ENCODE measurements at places on chromosomes 4 and X.

- DNase-seq = no peak
Measured at GRCh38 chr4:112120021-112120420, 25.2 kb upstream of the FAM241A start.

DNA sequence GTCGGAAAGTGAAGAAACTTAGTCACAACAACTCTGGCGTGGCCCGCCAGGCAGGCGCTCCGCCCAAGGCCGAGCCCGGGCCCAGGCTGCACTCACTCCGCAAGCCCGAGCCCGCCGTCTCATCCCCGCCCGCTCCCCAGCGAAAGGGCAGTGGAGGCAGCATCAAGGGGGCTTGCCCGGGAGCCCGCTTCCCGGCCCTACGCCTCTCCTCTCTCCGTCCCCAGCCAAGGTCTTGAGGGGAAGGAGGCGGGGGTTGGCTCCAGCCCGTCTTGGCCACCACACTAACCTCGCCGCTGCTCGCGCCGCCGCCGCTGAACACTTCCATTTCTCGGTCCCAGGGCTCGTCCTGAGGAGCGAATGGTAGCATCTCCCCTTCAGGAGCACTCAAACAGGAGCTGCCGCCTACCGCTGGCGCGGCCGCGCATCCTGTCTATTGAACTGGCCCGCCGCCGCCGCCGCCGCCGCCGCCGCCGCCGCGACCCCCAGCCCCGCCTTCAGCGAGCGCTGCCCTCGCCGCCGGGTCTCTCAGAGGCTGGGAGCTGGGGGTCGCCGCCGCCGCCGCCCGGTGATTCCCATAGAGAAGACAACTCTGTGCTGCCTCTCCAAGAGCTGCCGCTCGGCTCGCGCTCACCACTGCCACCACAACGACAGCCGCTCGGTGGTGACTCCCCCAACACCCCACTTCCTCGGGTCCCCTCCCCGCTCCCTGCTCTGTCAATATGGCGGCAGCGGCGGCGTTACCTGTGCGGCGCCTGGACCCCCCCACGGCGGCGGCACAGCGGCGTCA is at the start of gene RPS6KA6:
TSS of gene RPS6KA6 (minus strand) at position 667 of the 787 bp plus-strand sequence. CDS start at position 367, 300 bp downstream.
- no peak for DNase-seq

DNA sequence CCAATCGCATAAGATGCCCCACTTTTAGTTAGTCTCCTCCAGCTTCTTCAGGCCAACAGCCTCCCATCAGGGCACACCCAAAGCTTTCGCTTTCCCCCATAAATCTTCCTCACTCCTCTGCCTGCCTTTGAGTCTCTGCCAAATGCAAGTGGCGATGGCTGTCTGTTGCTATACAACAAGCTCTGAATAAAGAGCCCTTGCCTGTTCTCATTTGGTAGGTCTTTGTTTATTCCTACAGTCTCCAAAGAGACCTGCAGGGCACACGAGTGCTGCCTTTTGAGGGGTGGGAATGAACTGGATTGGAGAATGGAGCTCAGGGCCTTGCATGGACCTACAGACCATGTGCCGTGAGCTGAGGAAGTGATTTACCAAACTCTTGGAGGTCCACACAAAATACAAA is 52.2 kb upstream of the SOD3 start:
- no peak for DNase-seq

GRCh38 chrX:136616987-136617685 is 30.8 kb upstream of the CD40LG start:
- no peak for DNase-seq

DNA sequence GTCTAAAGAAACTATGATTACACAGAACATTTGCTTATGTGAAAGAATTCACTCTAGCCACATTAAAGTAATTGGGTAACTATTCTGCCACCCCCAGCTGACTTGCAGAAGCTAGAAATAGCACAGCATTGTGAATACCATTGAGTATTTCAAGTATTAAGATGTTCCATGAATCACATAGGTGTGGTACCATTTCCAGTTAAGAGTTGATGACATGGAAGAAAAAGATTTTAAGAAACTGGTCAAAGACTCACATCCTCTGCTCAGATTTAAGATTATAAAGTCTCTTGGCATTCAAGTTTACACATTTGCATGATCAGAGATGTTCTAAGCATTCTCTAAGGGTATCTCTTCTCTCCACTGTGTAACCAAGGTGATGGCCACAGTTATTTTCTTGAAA is 287.5 kb downstream of the CAMK2D start:
- DNase-seq = peak; percentile 13

- no peak for DNase-seq
Measured at GRCh38 chr4:138898282-138898681, 117.3 kb upstream of the NOCT start.

DNA sequence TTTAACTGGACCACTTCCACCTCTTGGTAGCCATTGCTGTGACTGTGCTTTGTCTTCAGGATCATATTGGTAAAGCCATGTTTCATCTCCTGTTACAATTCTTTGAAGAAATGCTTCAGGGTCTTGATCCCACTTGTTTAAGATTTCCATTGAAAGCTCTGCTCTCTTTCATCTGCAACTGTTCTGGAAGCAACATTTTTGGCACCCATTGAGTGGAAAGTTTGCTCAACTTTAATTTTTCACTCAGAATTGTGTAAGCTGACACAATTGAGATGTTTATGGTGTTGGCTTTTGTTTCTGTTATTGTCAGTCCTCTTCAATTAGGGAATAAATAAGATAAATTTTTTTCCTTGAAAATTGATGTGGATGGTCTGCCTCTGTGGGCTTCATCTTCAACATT is 237.4 kb downstream of the MAPK10 start:
- DNase-seq = no peak

DNA sequence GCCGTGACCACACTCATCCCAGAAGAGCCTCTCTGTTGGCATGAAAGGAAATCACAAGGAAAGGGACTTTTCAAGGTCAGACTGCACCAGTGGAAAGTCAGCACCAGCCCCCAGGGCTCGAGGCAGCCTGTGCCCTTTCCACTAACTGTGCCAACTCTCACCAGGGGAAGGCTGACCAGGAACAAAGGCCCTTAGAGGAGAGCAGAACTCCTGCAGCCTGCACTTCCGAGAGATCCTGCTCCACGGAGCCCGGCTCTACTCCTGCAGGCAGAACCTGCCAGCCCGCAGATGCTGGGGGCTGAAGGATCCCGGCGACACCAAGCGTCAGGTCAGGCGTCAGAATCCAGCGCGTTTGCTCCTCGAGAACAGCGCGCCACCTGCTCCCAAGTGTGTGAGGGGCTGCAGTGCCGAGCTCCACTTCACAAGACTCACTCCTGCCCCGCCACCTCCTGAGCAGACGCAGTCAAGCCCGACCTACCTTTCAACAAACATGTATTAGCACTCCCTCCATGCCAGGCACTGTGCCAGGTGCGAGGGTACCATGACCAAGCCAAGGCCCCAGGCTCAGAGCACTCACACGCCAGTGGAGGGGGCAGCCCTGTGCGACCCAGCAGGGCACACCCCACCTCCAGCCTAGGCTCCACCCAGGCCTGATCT is 13.6 kb upstream of the HELT start:
- no peak for DNase-seq

DNA sequence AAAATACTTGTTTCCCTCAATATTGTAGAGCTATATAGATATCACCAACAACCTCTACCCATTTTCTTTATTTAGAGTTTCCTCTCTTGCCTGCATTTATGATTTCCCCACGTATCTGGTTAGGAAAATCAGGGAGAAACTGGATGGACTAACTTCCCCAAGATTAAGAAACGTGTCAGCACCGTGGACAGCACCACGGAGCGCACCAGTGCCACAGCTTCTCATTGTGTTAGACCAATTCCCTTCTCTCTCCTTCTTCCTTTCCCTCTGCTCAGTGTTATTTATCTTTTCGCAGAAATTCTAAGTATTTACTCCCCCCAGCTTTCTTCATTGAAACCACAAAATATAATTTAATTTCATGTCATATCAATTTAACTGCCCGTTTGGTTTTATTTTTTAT is 568.6 kb upstream of the BOD1L1 start:
- no peak for DNase-seq

DNA sequence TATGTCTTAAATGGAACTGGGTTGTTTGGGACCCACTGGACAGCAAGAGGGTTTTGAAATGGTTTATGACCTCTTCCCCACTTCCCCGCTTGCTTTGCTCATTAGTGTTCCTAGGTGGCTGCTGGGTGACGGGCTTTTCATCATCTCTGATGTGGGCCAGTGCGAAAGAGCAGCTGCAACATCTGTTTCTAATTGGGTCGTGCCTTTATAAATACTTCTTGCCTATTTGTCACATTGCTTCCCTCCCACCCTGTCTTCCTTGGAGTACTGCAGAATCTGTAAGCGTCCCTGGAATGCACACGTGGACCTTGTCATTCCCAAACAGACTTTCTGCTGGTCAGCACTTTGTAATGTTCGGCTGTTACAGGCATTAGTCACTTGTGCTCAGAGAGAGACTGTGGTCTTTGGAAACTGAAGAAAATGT is 35.2 kb downstream of the SEPTIN11 start:
- DNase-seq = no peak

DNA sequence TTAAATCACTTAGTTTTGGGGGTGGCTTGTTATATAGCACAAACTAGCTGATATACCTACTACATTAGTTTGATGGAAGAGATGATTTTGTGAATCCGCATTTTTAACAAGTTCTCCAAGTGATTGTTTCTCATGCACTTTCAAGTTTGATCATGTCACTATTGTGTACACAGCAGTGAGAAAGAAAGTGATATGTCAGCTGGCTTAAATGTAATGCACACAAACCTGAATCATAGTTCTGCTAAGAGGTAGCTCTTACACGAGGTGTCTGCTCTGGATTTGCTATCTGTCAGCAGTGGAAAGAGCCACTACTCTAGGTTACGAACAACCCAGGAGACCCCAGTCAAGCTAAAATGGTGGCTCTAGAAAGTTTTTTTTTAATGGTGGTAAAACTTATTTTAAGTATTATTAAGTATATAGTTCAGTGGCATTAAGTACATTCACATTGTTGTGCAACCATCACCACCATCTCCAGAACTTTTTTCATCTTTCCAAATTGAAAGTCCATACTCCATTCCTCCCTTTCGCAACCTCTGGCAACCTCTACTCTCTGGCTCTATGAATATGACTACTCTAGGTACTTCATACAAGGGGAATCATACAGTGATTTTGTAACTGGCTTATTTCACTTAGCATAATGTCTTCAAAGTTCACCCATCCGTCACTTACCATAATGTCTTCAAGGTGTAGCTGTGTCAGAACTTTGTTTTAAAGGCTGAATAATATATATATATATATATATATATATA is 147.3 kb downstream of the HS6ST2 start:
- DNase-seq = no peak

DNA sequence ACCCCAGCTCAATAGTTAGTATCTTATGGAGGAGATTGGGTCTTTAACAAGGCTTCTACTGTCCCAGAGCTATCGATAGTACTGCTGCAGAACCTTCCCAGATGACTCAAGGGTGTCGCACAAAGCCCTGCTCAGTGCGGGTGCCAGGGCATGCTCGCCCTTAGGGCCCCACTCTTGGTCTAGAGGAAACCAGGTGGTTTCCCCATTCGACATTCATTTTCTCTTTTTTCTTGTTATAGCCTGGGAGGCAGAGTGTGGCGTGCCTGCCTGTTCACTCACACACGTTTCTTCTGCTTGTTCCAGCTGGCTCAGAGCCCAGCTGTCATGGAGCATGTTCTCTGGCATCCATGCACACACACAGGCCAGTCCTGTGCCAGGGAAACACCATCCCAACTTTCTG is 144.5 kb downstream of the SMIM20 start:
- peak; percentile 57 for DNase-seq

DNA sequence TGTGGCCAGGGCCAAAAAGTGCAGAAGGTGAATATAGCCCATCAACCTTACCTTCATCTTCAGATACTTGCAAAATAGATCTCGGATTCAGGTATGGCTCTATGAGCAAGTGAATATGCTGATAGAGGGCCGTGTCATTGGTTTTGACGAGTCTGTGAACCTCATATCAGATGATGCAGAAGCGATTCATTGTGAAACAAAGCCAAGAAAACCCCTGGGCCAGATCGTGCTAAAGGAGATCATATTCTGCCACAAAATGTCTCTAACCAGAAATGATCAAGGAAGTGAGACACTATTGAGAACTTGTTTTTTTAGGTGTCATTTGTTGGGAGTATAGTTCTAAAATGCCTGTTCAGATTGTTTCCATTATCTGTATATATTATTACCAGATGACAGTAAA is 48.3 kb downstream of the PDK3 start:
- DNase-seq = peak; percentile 30

GRCh38 chrX:71504346-71504745 is 28.6 kb upstream of the OGT start:
- DNase-seq = no peak

DNA sequence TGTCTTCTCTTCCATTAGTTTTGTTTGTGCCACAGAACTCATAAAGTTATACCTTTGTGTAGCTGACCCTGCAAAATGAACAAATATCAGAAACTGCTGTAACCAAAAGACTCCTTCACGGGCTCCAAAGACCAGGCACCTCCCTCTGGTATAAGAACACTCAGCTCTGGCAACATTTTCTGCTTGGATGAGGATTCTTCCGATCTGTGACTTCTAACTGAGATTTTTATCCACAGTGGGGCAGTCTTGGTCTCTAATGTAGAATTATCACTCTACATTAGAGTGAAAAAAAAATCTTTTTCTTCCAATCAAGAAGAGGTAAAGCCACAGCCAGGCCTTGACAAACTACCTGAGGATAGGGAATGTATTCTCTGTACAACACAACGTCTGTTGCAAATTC is 38.5 kb upstream of the PRSS48 start:
- no peak for DNase-seq

- no peak for DNase-seq
Measured at GRCh38 chr4:159267869-159268285, 165.0 kb downstream of the RAPGEF2 start.

DNA sequence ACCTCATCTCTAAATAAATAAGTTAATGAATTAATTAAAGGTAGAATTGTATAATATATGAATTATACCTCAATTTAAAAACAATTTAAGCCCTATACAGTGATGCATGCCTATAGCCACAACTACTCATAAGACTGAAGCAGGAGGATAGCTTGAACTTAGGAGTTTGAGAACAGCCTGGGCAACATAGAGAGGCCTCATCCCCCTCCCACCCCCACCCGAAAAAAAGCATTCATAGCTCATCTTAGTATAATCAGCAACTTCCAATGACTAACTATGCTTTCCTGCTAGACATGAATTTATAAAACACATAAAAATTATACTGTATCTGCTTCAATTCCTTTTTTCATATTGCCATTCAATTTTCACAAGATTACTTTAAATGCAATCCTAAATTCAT is 1.6 kb downstream of the LRBA start:
- no peak for DNase-seq
